ENCODE measurements at places on chromosomes 7 and 10.

DNA sequence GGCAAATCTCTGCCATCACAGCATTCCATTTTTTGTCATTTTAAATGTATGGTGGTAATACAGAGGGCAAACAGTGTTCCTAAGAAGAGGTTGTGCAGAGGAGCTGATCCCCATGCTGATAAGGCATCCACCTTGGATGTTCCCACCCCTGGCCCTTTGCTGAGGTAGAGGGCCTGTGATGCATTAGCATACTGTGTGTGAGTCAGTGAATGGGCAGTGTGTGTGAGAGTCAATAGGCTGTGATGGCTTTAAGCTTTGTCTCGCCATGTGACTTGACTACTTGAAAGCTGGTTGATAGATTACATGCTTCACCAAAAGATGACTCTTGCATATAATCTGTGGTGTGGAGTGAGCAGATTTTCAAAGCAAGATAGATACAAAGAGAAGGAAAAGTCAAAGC, 81.3 kb downstream of the INSYN2A start:
- no peak for DNase-seq

DNA sequence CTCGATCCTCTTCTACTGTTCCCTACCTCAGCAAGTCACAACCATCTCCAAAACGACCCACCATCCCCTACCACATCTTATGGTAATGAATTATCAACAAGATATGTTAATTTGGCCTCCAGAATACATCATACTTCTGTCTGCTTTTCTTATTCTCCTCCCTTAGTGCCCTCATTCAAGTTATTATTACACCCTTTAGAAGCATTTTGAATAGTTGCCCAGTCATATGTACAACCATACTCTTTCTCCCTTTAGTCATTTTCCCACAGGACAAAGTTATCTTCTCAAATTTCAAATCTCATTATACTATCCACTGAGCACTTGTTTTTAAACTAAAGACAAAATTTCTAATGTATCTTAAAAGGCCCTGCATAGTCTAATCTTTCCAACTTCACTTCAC, 71.0 kb downstream of the GNAT3 start:
- DNase-seq = no peak

DNA sequence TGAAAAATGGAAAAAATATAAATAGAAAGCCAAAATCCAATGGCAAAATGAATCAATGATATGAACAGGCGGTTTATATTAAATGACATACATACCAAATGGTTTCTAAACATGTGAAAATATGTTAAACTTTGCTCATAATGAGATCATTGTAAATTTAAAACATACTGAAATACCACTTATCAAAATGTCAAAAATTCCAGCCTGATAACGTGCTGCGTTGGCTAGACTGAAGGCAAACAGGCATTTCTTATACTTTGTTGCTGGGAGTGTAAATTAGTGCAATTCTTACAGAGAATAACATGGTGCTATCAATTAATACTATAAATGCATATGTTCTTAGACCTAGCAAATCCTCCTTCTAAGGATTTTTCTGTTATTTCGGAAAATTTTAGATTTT, 225.8 kb upstream of the FAM3C start:
- DNase-seq = no peak

DNA sequence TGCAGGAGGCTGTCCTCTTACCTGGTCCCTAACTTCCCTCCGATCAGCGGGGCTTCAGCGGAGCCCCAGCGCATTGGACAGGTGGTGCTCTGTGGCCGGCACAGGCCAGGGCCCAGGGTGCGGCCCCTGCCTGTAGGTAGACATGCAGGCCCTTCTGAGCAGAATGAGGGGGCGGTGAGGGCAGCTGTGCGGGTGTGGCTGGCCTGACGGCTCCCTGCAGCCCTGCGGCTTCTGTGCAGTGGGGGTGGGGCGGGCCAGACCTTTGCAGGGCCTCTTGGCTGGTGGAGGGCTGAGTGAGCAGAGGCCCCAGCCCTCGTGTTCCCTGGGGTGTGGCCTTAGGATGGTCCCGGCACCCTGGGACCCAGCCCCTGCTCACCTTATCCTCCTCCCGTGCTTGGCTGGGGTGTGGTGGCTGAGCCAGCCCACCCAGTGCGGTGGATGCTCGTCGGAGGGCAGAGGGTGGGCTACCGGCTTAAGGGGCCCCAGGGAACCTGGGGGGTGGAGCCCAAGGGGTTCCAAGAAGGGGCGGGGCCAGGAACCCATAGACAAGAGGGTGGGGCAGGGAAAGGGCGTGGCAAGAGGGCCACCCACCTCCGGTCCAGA, 175.2 kb upstream of the TNRC18 start:
- DNase-seq = no peak

GRCh38 chr10:66795866-66796265, 130.0 kb upstream of the LRRTM3 start:
- no peak for DNase-seq

GRCh38 chr7:139813151-139813550, 15.9 kb upstream of the TBXAS1 start:
- no peak for DNase-seq

DNA sequence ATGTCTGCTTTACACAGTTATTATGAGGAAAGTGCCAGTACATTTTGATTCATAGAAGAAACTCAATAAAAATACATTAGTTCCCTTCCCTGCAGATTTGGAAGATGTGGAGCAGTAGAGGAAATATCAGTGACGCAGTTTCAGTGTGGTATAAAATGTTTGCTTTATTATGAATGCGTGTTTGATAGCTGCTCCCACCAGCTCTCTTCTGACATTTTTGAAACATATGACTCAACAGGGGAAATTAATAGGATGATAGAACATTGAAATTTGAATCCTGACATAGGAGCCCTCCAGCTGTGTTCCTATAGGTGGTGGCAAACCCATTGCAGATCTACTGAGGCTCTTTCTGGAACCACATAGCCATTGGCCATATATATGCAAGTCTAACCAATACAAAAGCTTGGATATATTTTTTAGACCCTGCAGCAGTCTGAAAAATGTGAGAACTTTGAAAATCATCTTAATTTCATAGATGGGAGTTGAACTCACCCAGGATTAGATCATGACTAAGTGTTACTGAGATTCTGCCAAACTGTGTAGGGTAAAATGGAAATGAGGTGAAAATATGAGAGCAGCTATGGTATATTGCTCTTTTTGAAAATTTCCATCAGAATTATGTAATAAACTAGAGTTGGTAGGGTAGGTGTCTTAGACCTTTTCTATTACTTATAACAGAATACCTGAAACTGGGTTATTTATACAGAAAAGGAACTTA, 47.8 kb downstream of the BZW2 start:
- DNase-seq = no peak

DNA sequence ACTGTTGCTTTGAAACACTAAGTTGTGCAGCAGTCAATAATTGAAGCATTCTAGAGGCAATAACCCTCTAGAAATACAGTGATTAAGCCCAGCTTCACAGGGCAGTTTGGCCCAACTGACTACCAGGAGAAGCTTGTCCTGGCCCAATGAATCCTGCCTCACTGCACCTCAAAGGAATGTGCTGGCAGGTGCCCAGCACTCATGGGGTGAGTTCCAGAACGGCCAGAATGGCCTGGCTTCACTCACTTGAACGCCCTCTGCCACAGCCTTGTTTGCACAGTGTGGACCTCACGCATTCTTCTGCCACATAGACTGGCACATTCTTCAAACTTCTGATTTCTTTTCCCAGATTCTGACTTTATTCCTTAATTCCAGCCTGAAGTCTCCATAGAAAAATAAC, 6.6 kb upstream of the ITIH2 start:
- no peak for DNase-seq

GRCh38 chr7:1340461-1341360, 108.0 kb downstream of the UNCX start:
- DNase-seq = no peak

DNA sequence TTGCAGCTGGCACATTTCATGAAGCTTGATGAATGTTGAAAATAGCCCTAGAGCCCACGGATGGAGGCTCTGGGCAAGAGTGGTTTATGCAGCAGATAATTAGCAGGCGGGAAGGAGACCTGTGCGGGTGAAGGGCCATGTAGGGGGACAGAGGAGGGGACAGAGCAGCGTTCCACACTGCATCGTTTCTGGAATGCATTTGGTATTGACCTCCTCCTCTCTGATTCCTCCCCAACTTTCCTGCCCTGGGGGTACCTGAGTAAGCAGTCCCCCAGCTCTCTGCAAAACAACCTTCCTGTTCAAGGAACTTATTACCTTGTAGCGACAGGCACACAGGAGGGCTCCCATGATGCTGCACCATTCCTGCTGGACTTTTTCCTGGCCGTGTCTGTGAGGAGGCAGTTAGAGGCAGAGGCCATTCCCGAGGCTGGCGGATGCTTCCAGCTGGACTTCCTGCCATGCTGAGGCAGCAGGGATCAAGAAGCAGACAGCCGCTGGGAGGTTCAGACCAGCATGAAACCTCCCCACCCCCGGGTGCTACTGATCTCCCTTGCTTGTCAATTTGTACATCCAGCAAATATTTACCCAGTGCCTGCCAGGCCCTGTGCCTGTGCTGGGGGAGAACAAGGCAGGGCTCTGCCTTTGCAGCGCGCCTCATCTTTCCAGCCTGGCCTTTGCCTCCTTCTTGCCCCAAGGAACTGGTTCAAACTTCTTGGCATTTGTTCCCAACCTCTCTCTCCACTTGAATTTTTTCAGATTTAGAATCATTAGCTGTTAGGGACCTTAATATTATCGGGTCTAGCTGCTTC, 28.7 kb downstream of the SLC29A3 start:
- DNase-seq = no peak

DNA sequence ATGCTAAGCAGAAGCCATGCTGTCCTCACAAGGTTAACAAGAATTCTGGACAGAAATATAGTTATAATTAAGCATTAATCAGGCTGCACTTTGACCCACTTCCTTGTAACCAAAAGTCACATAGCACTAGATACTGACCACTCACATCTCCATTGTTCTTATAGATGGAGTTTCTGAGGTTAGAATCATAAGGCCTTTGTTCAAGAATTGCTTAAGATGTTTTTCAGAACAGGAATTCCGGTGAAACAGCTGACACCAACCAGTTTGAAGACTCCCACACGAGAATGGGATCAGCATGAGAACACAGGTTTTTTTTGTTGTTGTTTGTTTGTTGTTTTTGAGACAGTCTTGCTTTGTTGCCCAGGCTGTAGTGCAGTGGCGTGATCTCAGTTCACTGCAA, 488.3 kb upstream of the NRP1 start:
- DNase-seq = no peak

GRCh38 chr7:44151956-44152355, 10.8 kb upstream of the MYL7 start:
- DNase-seq = no peak

GRCh38 chr7:103576641-103577040, 130.6 kb upstream of the SLC26A5 start:
- DNase-seq = no peak

GRCh38 chr10:66836057-66836456, 89.8 kb upstream of the LRRTM3 start:
- no peak for DNase-seq

GRCh38 chr7:139681463-139681755, 96.4 kb downstream of the HIPK2 start:
- no peak for DNase-seq

- DNase-seq = no peak
These were observed 518 bp downstream of the AGFG2 start for GRCh38 chr7:100539436-100540006.

DNA sequence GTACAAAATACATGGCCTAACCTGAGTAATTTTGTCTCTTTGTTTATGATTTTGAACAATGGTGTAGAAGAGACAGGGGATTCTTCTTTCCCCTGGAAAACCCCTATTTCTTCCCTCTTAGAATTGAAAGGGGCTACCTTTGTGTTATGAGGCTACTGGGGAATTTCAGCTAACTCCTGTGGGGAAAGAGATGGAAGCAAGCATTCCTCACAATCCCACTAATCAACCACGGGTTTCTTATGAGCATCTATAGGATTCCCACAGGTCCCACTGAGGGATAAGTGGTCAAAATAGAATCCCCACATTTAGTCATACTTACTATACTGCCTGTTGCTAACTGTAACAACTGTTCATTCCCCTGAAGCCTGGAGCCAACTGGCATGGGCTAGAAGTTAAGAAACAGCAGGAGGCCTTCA, 32.2 kb upstream of the ITGB8 start:
- no peak for DNase-seq

- DNase-seq = no peak
These were observed 113.0 kb downstream of the MGMT start for GRCh38 chr10:129580010-129580409.

- no peak for DNase-seq
These were observed 37.8 kb downstream of the DPCD start for GRCh38 chr10:101625821-101626412.
